CD14-positive monocyte (primary cell): ENCODE measurements at places on chromosomes 5 and 9.
A peak's percentile ranks its signal among the peaks of the same experiment; 100 is the strongest.

GRCh38 chr5:129617206-129617605 is 130.7 kb upstream of the MINAR2 start:
- no peak for DNase-seq

GRCh38 chr9:6924149-6924548 is 166.4 kb downstream of the KDM4C start:
- no peak for DNase-seq

GRCh38 chr5:74538206-74538661 is 102.3 kb downstream of the ENC1 start:
- DNase-seq: peak; percentile 85

- no peak for DNase-seq
Observed at GRCh38 chr5:35894131-35894530, 37.4 kb downstream of the IL7R start.

GRCh38 chr9:91820949-91821880 is 128.8 kb downstream of the ROR2 start:
- DNase-seq: no peak

DNA sequence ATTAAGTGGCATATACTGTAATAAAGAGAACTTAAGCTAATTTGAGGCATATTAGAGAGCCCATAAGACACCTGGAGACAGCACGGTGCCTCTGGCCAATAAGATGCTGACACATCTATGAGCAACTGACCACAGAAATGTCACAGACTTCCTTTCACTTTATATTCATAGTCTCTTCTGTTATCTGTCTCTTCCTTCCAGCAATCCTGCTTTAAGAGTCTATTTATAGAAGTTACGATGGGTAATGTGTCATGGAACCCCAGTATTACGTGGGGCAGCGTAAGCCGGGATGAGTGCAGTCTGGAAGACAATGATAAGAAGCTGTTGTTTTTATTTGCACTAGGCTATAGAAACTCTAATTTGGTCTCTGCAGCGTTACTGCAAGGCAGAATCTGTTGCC is 136.8 kb downstream of the CFAP90 start:
- DNase-seq: no peak
